Hippocampal formation (tissue), 2 donors: ENCODE measurements at places on chromosomes 5 and 9.
A peak's percentile ranks its signal among the peaks of the same experiment; 100 is the strongest.

DNA sequence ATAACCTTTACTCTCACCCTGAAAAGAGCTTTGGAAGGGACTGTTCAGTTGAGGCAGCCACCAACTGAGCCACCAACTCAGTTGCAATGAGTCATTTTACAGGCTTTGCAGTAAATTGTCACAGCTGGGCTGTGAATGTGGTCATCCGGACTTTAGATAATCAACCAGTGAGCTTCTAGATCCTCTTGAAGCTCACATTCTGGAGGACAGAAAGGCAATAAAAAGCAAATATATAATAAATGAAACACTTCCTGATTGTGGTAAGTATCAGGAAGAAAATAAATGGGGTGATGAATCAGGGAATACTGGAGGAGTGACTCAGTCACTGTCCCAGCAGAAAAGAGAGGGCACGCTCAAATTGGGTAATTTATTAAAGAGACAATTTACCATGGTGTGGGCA is 13.2 kb upstream of the C5orf58 start:
- no peak for DNase-seq

DNA sequence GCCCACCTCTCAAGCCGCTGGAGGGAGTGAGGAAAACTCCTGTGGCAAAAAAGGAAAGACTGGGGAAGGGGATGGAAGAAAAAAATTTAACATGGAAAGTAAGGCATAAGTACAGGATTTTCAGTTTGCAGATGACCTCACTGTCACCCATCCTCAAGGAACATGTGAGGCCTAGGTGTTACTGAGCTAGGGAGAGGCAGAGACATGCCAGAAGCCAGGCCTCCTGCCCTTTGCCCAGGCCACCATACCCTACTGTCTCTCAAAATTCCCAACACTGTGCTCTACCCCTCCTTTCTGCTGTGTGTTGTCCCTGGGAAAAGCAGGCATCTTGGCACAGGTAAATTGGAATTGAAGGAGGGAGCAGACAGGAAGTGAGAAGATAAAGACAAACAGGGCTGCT is 4.4 kb upstream of the MGAT1 start:
- DNase-seq: no peak

- peak; percentile 2 for DNase-seq
Observed at GRCh38 chr5:44942524-44943001, 133.8 kb downstream of the MRPS30 start.

- DNase-seq: no peak
Observed at GRCh38 chr9:73137286-73137899, 14.3 kb upstream of the ANXA1 start.

- DNase-seq: no peak
Observed at GRCh38 chr5:141757402-141757801, 75.4 kb upstream of the ARAP3 start.

GRCh38 chr9:136426787-136427186 is 12.9 kb downstream of the INPP5E start:
- no peak for DNase-seq

DNA sequence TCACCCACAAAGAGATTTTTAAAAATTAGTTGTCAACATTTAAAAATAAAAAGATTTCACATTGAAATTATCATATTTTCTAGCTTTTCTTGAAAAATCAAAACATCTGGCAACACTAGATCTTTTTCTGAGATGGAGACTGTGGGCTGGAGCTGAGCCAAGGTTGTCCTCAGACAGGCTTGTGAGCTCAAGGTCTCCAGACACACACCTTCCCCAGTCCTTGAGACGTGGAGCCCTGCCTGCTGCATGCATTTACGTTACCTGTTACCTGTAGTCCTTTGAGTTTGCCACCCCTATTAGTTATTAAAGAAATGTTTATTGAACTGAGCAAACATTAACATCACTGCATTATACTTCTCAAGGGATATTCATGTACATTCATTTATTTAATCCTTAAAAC is 87.5 kb upstream of the TLE1 start:
- DNase-seq: no peak

- no peak for DNase-seq
Observed at GRCh38 chr9:88805217-88805943, 185.9 kb upstream of the S1PR3 start.

GRCh38 chr9:76215066-76215465 is 179.2 kb downstream of the RFK start:
- no peak for DNase-seq

DNA sequence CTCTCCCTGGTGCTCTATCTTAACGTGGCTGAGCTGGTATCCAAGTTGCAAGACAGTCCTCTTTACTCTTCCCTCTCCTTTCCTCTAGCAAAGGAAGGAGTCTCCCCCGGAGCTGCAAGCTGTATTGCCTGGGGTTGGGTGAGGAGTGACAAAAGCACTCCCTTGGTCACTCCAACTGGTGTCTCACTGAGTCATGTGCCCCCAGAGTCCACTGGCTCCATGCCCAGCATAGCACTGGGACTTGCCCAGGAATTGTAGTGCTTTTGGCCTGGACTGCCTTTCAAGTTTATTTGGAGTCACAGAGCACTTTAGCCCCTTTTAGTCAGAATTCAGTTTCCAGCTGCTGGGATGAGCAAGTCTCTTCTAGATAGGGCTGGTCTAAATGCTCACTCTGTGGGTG is 82.6 kb upstream of the FST start:
- no peak for DNase-seq

GRCh38 chr5:135216471-135217343 is 182.3 kb downstream of the MACROH2A1 start:
- DNase-seq: no peak

- no peak for DNase-seq
Observed at GRCh38 chr5:74514888-74515551, 125.5 kb downstream of the ENC1 start.

- no peak for DNase-seq
Observed at GRCh38 chr5:119282628-119283027, 73.2 kb upstream of the TNFAIP8 start.

DNA sequence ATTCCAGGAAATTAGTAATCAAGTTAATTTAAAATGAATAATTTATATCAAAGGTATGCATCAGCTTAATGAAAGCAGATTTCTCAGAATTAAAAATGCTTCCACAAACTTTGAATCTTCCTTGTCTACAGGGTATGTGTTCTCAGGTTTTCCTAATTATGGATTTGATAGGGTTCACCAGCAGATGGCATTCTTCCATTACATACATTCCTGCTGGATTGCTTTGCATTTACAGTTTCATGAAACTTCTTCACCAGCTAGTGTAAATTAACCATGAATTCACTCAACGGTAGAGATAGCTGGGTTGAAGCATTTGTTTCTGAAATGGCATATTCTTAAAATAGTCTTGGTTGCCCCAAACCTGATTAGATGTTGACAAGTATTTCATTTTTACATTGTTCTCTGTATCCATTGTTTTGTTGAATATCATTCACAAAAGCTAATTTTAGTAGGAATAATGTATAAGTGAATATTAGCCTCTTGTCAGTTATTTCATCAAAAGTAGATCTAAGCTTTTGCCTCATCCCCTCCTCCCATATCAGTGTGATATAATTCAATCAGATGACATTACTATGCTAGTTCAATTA is 68.7 kb upstream of the WDR41 start:
- no peak for DNase-seq

DNA sequence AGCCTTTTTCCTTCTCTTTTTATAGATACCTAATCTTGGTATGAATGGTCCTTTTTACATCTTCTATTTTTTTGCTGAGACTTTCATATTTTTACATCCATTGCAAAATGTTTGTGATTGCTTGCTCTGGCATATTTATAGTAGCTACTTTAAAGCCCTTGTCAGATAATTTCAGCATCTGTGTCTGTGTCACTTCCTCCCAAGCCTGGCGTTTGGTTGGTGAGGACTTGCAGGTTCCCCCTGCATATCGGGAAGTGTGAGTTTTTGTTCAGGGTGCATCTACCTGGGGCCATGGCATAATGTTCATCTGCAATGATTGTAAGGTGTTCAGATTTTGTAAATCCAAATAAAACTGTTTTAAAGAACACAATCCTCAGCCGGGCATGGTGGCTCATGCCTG is 8.9 kb downstream of the FBXW5 start:
- DNase-seq: no peak

DNA sequence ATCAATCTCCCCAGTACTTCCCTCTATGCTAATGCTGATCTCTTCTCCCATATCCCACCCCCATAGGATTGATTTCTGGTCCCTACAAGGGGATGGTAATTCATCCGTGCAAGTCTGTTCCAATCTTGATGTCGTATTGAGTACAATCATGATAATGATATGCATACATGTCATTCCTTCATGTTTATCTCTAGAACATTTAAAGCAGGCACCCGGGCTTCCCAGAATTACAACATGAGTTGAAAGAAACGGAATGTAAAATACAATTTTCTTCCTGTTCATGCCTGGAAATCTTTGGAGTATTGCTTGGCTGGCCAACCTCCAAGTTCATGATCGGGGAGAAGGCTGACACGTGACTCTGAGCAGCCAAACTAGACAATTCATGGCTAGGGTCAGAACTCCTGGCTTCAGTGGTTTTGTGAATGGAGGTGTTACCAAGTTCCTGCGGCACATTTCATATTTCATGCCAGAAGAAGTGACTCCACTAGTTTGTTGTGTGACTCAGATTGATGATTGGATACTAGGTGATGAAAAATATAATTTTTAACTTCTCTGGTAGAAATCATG is 66.6 kb downstream of the C9orf152 start:
- DNase-seq: no peak
